ENCODE measurements at places on chromosomes 1 and 21. TPM values are rescaled to one million over a fixed set of nuclear protein-coding genes. Genes with fewer than 3 reads are reported as not detected.

GPX7 gene
- 26.3 TPM for total RNA-seq

GREM2 gene
- total RNA-seq, result 1.6 TPM

ARID4B gene
- total RNA-seq, result 99.5 TPM

S100A2 gene
- not detected for total RNA-seq

AGMAT gene
- 3.6 TPM for total RNA-seq

CFAP57 gene
- not detected for total RNA-seq

KLHDC8A gene
- total RNA-seq, result not detected

PAQR6 gene
- total RNA-seq, result 1.7 TPM

KIF2C gene
- 1.5 TPM for total RNA-seq

PFKFB2 gene
- total RNA-seq, result 1.9 TPM

PLEKHN1 gene
- total RNA-seq, result 2.2 TPM

NRAS gene
- 22.0 TPM for total RNA-seq

RGS8 gene
- not detected for total RNA-seq

CHD1L gene
- total RNA-seq, result 31.6 TPM

TMPRSS3 gene
- 3.2 TPM for total RNA-seq

ZBTB8A gene
- total RNA-seq, result not detected

HHIPL2 gene
- 0.75 TPM for total RNA-seq

SLC30A2 gene
- not detected for total RNA-seq

POU3F1 gene
- total RNA-seq, result 0.14 TPM

MROH7 gene
- total RNA-seq, result 0.22 TPM

EVI5 gene
- total RNA-seq, result 1.7 TPM

CD1C gene
- not detected for total RNA-seq

C4BPA gene
- total RNA-seq, result not detected

SPATC1L gene
- total RNA-seq, result 6.9 TPM

NBPF6 gene
- not detected for total RNA-seq

TESK2 gene
- total RNA-seq, result 7.5 TPM

MPL gene
- total RNA-seq, result not detected

CENPS gene
- total RNA-seq, result 7.2 TPM

SYCP1 gene
- not detected for total RNA-seq
